ENCODE measurements at places on chromosomes 4 and X.

- DNase-seq, result no peak
Observed at GRCh38 chr4:110567214-110567613, 55.7 kb downstream of the PITX2 start.

DNA sequence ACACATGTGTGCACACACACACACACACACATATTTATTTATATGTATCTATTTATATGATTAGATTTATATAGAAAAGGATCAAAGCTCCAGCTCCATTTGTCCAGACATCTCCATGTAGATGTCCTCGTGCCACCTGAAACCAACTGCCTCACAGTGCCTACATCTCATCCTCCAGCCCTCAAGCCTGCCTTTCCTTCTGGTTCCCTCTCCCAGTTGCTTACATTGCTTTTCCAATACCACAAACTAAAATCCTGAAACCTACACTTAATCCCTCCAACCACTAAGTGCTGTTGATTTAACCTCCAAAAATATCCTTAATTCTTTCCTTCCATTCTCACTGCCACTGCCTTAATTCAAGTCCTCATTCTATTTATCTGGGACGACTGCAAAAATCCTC lies 51.4 kb downstream of the STBD1 start:
- DNase-seq, result no peak

- no peak for DNase-seq
Observed at GRCh38 chrX:137286423-137286822, 252.6 kb upstream of the GPR101 start.

DNA sequence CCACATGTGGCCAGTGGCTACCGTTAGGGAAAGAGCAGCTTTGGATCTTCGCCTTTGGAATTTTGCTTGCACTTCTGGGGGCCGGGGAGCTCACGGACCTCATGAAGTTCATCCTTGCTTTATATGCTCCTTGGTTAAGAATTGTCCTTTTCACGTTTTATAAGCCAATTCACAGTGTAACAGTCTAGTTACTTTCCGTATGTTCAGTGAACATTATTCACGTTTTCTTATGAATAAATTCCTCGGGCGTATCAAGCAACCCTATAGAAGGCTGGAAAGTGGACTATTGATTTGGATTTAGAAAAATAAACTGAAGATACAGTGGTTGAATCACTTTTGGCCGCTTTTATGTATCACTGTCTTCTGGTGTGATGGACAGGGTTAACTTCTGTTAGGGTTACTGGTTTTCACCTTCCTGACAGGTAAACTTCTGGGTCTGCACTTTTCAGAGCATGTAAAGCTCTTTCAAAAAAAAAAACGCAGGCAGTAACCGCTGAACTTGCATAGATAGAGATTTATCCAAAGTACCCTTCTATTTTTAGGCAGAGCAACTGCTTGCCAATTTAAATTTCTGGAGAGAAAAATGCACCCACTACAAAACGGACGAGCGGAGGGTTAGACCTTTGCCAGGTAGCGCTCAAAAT lies 569 bp upstream of the PDLIM5 start:
- DNase-seq, result no peak

- DNase-seq, result no peak
Observed at GRCh38 chrX:10157032-10157341, 212 bp downstream of the CLCN4 start.

- DNase-seq, result no peak
Observed at GRCh38 chr4:162622664-162623063, 458.9 kb upstream of the FSTL5 start.

- DNase-seq, result peak; percentile 5
Observed at GRCh38 chr4:29970626-29971025, 749.5 kb upstream of the PCDH7 start.

GRCh38 chrX:123475068-123475724 lies 257.7 kb downstream of the THOC2 start:
- DNase-seq, result no peak

- DNase-seq, result no peak
Observed at GRCh38 chrX:123223859-123224258, 39.8 kb downstream of the GRIA3 start.

- no peak for DNase-seq
Observed at GRCh38 chr4:127669691-127670090, 36.9 kb downstream of the INTU start.

- DNase-seq, result peak; percentile 12
Observed at GRCh38 chrX:108165383-108166111, 74.0 kb downstream of the ATG4A start.

DNA sequence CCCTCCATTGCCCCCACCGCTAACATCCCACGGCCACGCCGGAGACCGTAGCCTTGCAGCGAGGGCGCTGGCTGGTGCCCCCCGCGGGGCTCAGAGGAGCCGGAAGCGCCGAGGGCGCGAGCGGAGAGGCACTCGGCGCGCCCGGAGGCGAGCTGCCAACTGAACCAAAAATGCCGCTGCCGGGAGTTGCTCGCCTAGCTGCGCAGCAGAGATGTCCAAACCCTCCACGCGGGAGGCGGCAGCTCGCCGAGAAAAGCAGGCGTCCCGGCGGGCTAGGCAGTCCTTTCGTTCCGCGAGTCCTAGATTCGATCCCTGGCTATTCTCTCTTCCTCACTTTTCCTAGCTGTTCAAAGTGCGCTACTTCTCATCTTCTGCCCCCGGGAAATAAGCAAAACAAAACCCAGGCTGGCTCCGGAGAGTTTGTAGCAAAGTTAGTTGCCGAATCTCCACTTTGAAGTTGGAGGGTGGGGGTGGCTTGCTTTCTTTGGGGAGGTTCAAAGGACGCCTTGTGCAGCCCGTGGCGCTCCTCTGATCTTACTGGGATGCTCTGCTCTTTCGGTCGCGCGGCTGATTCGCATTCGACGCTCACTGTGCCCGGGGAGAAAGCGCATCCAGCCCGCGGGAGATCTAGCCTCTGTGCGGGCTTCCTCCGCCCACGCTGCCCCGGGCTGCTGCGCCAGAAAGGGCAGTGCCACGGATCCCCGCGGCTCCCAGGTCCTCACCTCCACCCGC lies 723 bp downstream of the NKX6-1 start:
- DNase-seq, result peak; percentile 18

DNA sequence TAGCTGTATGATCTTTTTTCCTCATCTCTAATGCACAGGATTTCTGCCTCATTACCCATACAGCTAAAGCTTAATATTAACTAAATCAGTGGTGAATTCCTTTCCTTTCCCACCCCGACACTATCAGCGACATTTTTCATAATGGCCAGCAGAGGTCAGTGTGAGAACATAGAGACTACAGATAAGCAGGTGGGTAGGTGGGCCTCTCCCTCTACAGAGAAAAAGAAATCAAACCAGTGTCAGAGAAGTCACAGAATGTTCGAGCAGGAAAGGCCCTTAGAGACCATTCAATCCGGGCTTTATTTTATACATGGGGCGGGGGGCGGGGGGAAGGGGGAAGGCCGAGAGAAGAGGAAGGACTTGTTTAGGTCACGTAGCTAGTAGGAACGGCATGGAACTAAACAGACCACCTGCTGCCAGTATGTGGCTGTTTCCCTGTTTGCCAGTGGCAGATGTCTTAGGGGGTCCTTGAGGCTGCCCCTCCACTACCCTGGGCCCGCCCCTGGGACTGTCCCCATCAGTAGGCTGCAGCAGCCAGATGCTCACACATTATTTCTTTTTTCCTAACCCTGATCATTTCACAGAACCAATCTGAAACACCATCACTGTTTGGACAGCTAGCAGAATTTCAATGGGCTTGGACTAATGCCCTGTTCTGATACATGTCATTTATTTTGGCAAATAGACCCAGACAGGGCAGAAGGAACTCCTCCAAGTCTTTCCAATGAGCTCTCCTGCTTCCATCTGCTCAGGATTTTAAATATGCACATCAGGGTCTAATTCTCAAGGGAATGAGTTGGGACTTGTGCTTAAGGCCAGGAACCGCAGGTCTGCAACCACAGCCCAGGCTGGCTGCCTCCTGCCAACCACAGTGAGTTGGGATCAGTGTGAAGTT lies 133.4 kb downstream of the ATG4A start:
- DNase-seq, result peak; percentile 3

GRCh38 chr4:41360921-41361793 lies 104.4 kb downstream of the UCHL1 start:
- peak; percentile 75 for DNase-seq

- DNase-seq, result no peak
Observed at GRCh38 chr4:77123411-77123810, 33.6 kb upstream of the CCNG2 start.

DNA sequence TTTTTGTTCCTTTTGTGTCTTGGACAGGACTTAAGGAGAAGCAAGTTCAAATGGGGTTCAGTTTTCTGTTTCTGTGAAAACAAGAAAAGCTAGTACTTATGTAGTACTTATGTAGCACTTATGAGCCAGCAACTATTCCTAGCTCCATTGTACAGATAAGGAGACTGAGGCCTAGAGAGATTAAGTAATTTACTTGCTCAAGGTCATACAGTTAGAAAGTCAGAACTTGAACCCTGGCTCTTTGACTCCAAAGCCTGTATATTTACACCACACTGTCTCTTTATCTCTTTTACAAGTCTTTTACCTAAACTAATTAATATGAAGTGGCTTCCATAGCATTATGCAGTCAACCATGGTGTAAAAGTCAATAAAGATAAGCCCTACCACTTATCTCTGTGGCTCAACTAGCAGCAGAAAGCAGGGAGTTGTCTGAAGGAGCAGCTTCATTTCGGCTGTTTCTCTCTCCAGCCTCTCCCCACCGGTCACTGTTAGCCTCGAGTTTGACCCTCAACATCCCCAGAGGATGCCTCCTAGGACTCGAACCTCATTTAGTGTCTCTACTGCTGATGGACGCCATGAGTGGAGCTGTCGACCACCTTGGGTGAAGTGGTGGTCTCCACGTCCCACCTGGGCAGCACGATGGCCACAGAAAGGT lies 209.9 kb downstream of the SHROOM3 start:
- no peak for DNase-seq

DNA sequence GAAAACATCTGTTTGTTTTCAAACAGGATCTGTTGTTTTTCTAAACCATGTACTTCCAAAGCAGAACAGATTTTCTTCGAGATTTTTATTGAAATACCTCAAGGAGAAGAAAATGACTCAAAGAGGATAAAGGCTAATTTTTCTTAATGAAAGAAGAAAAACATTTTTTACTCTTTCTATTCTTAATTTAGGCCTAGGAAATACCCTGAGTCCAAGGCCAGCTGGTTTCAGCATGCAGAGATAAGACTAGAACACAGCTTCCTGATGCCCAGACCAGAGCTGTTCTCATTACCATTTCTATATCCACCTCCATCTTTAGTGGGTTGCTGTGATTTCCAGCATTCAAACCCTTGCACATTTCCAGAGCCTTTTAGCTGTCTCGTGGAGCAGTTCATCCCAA lies 18.3 kb downstream of the GAB1 start:
- no peak for DNase-seq

DNA sequence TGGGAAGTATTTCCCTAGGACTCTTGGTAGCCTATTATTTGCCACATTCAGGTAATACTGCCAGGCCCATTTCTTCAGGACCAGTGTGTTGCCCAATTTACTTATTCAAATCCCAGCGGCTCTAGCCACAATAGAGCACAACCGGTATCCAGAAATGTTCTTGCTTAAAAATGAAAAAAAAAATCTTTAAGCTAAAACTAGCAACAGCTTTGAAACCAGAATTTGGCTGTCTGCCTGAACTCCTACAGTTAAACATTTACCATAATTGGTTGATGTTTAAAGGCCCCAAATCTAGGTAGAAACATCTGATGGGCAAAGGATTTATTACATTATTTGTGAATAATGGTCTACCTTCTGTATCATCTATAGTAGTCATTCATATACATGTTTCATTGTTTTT lies 930 bp upstream of the SLITRK4 start:
- DNase-seq, result no peak

GRCh38 chr4:17092736-17093437 lies 194.4 kb upstream of the LDB2 start:
- DNase-seq, result no peak

GRCh38 chrX:20128670-20129069 lies 12.0 kb upstream of the MAP7D2 start:
- DNase-seq, result no peak

- peak; percentile 74 for DNase-seq
Observed at GRCh38 chr4:169229571-169230028, 41.2 kb downstream of the SH3RF1 start.

DNA sequence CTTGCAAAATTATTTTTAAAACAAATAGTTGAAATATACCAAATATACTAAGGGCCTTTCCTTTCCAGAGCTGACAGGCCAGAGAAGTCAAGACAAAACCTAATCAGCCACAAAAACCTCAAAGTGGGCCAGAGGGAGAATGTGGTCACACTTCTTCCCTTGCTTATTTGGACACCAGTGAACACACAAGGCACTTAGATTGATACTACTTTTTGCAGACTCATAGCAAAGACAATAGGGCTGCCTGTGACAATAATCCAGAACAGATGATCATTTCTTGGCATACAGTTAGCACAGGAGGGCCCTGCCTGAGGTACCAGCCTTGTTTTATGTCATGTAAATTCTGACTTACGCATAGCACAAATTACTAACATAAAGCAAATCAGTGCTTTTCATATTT lies 215.7 kb upstream of the NEIL3 start:
- no peak for DNase-seq

- DNase-seq, result no peak
Observed at GRCh38 chrX:55767100-55767499, 49.6 kb downstream of the RRAGB start.

DNA sequence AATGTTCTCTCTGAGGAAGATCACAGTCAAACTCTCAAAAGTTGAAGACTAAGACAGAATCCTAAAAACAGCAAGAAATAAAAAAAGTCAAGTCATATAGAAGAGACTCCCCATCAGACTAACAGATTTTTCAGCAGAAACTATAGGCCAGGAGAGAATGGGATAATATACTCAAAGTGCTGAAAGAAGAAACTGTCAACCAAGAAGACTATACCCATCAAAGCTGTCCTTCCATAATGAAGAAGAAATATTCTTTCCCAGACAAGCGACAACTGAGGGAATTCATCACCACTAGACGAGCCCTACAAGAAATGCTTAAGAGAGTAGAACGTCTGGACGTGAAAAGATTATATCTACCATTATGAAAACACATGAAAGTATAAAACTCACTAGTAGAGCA lies 22.0 kb downstream of the TLR6 start:
- DNase-seq, result no peak

GRCh38 chr4:68469482-68469881 lies 22.2 kb downstream of the TMPRSS11E start:
- DNase-seq, result no peak

GRCh38 chr4:152392079-152392478 lies 143.8 kb downstream of the FBXW7 start:
- DNase-seq, result no peak

- no peak for DNase-seq
Observed at GRCh38 chrX:105221374-105221773, 880 bp upstream of the TEX13A start.

- DNase-seq, result no peak
Observed at GRCh38 chr4:1086011-1086410, 27.4 kb downstream of the RNF212 start.

- DNase-seq, result peak; percentile 1
Observed at GRCh38 chrX:15336023-15336413, 695 bp upstream of the PIGA start.

DNA sequence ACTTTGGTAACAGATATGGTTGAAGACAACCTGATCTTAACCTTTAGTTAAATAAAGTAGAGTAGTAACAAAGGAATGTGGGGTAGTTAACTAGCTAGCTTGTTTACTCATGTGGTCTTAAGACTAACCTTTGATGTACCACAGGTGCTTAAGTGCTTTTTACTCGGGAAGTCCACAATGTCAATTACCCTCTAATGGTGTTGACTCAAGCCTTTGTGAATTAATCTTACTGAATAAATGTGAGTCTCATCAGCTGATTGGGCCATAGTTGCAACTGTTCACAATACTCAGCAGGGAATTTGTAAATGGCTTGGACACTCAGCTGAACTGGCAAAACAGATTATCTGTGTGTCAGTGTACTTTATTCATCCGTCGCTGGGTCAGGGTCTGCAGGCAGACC lies 119.0 kb upstream of the UGT8 start:
- no peak for DNase-seq
